Cortex of kidney (tissue), 1 donor: ENCODE measurements at places on chromosomes 6 and 20.

DNA sequence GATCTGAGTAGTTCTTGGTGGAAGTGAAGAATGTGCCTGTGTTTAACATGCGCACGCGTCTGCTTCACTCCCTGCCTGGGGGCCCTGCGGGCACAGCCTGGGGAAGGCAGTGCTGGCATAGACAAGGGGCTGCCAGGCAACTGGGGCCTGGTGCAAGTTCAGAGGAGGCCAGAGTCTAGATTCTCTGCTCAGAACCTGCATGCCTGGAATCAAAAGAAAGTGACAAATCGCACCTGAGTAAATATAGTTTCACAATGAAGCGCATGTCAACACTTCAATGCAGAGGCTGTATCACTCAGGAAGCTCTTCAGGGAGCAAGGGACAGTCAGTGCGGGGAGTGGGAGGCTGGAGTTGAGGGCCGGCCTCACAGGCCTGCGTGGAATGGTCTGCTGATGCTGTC lies 24.2 kb upstream of the PPP1R14C start:
- DNase-seq, result no peak

DNA sequence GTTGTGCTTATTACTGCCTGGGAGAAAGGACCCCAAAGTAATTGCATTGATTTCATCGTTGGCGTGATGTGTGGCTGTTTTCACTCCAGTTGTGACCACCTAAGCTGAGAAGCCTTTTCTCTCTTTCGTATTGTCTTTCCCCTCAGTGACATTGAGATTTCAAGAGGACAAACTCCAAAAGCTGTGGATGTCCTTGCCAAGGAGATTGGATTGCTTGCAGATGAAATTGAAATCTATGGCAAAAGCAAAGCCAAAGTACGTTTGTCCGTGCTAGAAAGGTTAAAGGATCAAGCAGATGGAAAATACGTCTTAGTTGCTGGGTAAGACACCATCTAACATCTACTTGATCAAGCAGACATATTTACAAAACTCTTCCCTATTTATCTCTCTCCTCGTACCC lies 60.5 kb downstream of the MTHFD1L start:
- no peak for DNase-seq

GRCh38 chr20:45801851-45802250 lies 10.1 kb downstream of the DNTTIP1 start:
- no peak for DNase-seq

GRCh38 chr6:19153270-19153980 lies 683.7 kb upstream of the ID4 start:
- DNase-seq, result no peak

DNA sequence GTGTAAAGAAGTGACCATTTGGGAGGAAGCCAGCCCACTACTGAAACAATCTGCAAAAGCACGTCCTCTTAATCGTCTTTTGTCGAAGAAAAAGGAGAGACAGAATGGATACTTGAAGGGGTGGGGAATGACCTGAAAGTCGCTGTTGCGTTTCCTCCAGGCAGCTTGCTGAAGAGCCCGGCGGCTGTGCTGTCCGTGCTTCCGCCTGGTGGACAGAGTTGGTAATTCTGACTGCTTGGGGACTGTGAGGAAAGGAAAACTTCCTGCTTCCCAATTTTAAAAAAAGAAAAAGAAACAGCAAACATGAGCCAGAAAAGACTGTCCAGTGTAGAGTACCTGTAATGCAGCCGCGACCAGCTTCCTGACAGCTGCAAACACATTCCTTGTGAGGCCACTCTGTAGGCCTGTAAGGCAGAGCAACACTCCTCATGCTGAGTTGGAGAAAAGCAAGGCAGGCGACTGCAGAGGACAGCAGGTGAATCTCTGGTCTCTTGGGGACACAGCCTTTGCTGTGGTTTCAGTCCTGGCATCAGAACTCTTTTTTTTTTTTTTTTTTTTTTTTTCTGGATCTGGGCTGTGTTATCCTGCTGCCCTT lies 251.1 kb upstream of the TBX18 start:
- DNase-seq, result no peak

DNA sequence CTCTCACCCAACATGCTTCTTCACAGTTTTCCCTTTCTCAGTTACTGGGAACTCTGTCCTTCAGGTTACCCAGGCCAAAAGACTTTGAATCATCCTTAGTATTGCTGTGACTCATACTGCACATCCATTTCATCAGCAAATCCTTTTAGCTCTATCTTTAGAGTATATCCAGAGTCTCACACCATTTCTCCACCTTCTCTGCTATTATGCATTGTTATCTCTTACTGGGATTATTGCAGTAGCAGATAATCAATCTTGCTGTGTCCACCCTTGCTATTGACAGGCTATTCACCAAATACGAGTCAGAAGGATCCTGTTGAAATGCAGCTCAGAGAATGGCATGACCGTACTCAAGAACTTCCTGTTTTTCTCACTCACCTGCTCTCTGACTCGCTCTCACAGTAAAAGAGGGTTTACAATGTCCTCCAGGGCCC lies 57.3 kb downstream of the BCKDHB start:
- no peak for DNase-seq

DNA sequence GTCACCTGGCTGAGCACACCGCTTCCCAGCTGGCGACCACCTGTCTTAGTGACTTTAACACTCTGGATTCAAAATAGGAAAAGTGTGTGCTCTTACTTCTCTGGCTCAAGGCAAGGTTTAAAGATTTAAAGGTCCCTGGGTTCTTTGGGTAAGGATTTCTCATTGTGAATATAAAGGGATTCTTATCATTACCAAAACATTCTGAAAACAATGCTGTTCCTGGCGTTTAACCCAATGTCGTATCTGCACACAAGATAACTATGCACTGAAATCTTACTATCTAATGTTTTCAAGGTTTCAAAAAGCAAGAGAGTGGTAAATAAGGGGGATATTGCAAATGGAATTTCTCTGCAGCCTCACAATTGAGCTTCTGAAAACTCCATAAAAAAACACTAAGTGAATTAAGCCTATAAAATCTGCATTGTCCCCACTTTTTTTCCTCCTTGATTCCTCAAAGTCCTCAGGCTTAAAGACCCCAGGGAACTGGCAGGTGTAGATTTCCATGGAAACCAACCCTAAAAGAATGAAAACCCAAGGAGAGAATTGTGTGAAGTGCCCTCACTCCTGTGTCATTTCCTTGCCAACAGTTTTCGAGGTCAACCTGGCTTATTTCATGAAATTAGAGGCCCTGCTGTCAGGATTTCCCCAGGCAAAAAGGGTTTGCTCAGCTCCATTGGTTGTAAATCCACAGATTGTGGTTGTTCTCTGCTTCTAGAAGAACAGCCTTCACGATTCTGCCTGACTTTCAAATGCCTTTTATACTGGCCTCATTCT lies 44.0 kb downstream of the BMP2 start:
- no peak for DNase-seq

GRCh38 chr6:44211284-44211683 lies 5.4 kb upstream of the MYMX start:
- no peak for DNase-seq

GRCh38 chr6:55958790-55959189 lies 83.4 kb upstream of the BMP5 start:
- DNase-seq, result no peak

DNA sequence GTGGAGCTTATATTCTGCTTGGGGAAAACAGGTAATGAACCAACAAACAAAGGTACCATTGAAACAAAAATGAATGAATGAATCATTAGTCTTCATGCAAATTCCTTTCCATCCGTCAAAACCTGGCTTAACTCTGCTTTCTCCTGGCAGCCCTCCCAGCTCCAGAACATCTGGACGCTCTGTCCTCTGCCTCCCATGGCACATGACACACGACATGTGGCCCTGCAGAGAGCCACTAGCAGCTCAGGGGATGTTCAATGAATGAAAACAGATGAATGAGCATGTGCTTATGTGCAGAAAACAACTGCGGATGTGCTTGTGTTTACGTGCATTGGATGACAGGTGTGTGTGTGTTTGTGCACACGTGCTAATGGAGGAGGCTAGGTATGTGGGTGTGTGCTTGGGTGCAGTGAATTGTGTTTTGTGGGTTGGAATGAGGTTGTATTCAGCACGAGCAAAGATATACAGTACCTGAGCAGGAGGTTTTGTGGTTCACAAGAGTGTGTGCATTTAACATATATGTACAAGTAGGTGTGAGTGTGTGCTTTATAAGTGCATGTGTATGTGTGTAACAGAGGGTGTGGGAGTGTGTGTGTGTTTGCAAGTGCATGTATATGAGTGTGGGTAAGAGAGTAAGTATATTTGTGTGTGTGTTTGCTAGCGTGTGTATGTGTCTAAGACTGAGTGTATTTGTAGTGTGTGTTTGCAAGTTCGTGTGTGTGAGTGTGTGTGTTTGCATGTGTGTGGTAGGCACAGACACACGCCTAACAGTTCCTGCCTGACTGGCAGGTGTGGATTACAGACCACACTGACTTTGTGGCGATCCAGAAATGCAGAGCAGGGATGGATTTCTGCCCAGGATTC lies 374.1 kb upstream of the SULF2 start:
- DNase-seq, result no peak

DNA sequence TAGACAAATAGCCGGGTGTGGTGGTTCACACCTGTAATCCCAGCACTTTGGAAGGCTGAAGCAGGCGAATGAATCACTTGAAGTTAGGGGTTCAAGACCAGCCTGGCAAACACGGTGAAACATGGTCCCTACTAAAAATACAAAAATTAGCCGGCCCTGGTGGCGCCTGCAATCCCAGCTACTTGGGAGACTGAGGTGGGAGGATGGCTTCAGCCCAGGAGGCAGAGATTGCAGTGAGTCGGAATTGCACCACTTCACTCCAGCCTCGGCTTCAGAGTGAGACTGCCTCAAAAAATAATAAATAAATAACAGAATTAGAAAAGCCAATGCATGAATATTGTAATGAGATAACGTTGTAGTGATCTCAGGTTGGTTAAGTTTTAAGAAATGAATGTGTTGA lies 61.3 kb downstream of the RFX6 start:
- no peak for DNase-seq

DNA sequence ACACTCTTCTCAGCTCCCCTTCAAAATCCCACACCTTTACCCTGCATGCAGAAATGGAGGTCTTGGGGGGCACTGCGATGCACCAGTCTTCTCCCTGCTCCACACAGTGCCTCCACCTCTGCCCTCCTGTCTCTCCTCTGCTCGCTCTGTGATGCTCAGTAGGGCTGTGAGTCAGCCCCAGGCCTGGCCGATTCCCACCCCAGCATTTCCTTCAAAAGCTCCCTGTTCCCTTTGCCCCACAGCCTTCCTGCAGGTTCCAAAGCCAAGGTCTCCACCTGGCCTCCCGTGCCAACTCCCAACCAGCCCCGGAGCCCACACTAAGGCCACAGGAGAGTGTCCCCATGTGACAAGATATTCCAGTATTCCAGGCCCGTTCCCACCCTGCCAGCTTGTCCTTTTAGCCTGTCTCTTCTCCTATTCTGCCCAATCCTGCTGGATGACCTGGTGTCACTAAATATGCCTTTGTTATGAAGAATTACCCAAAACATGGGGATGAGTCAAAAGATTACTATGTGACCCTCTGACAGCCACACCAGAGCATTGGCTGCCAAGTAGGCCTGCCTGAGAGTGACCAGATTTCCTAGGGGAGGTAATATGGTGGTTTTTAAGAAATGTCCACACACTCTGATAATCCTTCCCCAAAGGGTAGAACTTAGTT lies 118.9 kb upstream of the NXT1 start:
- DNase-seq, result no peak

- DNase-seq, result no peak
Observed at GRCh38 chr6:130161683-130162404, 60.9 kb downstream of the SAMD3 start.
